Stimulated activated CD4-positive, alpha-beta T cell treated with anti-CD3 and anti-CD28 coated beads, Interleukin-12 subunit alpha, Interleukin-12 subunit beta, amount 100 ng/mL, for 48 hours (primary cell): ENCODE measurements at places on chromosomes 5 and 9.

GRCh38 chr9:134930398-134930797 is 12.7 kb upstream of the FCN1 start:
- no peak for DNase-seq

- DNase-seq, result no peak
Observed at GRCh38 chr9:110820381-110820780, 151.8 kb downstream of the MUSK start.

DNA sequence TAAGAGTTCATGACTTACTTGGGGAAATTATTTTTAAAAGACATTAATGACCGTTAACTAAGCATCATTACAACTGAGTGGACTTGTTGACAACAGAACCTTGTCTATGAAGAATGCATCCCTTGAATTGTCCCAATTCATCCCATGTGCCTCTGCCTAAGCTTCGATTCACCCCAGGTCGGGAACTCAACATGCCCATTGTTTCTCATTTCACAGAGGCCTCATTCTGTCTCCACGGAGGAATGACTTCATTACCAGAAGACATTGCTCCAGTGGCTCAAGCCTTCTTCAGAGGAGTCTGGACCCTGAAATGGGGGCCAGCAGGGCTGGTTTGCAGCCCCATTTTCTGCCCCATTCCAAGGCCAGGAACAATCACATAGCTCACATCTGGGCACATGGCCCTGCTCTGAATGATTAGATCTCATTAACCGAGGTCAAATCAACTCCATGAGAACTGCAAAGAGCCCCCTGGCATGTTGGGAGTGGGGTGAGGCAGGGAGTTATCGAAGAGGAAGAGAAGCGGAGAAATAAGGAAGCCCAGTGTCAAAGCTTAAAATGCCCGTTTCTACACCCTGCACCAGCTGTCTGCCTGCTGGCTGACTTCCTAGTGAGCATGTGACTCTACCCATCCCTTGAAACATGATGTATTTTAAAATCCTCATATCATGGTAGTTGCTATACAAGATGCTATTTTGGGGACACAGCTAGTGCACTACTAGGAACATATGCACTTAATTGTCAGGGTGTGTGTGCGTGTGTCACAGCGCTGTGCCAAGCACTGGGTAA is 137.3 kb downstream of the LHFPL2 start:
- DNase-seq, result no peak

GRCh38 chr5:66438087-66438486 is 158.1 kb upstream of the MAST4 start:
- DNase-seq, result no peak

- no peak for DNase-seq
Observed at GRCh38 chr5:137145721-137146120, 353.4 kb downstream of the SPOCK1 start.

DNA sequence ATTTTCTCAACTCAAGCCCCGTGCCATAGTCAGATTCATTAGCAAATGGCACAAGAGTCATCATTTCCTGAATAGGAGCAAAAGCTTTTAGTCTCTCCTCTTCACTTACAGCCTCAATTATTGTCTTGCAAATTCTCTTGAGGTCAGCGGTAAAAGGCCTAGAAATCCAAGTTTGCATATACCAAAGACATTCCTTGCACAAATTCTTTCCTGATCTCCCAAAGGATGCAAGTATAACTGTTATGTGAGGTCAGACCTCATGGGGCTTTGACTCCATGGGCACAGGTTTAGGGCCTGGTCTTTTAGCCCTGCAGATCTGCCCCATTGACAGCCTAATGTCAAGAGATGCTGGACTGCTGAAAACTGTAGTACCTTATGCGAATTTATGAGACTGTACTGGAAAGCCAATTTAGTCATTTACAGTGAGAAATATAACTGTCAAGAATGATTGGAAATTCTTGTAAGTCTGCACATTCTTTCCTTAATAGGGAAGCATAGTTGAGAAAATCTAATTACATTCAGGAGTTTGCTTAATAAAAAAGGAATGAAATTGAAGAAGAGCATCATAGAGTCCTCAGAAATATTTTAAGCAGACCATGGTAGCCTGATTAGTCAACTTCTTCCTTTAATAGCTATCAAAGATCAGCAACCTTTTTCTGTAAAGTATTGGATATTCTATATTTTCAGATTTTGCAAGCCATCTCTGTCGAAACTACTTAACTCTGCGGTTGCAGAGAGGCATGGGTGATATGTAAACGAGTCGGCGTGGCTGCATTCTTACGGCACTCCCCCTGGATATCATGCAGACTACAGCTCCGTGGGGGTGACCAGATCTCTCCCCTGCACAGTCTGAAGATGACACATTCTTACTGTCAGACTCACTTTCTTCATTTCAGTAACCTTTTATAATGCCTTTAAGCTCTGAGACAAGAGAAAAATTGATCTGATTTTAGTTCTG is 45.2 kb downstream of the GCNT4 start:
- DNase-seq, result no peak

DNA sequence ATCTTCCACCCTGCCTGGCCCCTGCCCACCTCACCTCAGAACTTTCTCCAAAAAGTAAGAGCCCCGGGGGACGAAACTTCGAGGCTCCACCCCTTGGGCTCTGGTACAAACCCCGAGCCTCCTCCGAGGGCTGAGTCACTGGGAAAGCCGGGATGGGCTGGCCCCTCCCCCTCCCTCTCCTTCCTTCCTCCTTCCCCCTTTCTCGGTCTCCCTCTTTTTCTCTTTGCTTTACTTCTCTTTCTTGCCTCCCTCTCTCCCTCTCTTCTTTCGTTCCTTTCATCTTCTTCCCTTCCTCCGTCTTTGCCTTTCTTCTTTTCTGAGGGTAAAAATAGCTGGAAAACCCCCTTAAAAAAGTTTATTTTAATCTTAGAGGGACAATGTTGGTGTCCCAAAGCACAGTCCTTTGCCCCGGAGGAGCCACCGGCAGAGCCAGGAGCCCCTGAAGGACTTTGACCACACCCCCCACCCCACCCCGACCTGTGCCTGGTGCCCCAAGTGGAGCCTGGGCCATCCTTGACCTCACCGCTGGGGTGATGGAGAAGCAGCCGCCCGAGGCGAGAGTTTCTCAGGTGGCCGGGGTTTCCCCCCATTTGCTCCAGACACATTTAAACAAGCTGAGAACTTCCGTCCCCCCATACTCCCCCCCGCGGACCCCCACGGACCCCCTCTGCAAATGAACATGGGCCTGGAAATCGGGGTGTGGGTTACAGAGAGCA is 5.7 kb upstream of the NOTCH1 start:
- DNase-seq, result no peak

GRCh38 chr5:79955356-79955895 is 35.6 kb downstream of the MTX3 start:
- no peak for DNase-seq

DNA sequence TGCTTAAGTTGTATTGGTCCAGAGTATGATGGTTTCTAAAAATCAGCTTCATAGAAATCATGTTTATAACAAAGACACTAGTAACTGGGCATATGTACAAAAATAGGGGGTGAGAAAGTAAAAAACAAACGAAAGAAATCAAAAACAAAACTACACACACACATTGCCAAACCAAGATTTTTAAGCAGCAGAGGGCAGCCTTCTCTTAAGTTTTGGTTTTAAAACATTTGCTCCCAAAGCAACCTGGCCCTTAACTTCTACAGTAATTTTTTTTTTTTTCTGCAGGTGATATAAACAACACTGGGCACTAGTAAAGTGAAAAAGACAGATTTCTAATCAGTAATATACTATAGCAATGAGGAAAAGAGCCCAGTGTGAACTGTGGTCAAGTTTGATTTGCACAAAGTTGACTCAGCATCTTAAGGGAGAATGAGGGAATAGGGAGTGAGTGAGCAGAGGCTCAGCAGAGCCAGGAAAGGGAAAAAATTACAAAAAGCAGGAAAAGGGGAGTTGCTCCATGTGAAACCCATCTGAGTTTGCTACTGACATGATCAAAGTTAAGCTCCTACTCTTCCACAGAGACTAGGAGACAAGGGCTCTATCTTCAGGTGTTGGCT is 13.4 kb upstream of the GAPT start:
- DNase-seq, result no peak

DNA sequence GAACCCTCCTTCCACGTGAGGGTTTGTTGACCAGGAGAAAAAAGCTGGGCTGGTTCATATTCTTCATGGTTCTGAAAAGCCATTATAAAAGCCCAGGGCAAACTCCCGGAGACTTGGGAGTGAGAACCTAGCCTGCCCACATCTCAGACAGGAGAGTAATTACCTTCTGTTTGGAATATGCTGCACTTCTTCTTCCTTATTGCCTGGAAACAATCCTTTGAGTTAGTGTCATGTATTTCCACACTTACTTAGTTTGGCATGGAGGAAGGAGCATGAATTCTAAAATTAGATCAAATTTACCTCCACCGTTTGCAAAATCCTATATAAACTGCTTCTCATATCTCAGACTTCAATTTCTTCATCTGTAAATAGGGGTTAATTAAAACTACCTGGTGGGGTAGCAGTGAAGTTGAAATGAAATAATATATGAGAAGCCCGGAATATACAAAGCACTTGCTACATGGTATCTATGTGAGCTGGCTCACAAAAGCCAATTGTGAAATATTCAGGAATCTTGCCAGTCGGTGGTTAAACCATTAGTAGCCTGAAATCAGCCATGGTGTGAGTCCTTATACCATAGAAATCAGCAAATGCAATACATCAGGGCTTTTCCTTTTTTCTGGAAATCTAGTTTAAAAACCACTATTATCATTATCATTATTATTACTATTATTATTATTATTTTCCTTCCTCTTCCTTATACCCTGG is 140.0 kb upstream of the RAD23B start:
- DNase-seq, result no peak

DNA sequence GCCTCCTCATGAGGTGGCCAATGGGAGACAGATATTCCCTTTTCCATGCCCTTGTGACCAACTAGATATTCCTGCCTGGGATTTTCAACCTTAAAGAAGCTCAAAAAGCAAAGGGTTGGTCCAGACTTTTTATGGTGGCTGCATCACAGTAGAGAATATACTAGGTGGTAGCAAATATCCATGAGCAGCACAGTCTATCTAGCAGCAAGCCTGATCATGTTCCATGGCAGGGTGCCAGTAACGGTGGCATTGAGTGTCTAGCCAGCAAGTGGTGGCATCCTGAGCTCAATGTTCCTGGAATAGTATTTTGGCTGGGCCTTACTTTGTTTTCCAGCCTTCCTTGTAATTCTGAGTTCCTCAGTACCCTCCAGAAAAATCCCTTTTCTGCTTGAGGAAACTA is 25.8 kb downstream of the CDC25C start:
- no peak for DNase-seq

GRCh38 chr9:23887781-23888180 is 61.7 kb upstream of the ELAVL2 start:
- no peak for DNase-seq

GRCh38 chr9:26675035-26675434 is 217.6 kb downstream of the CAAP1 start:
- DNase-seq, result no peak

DNA sequence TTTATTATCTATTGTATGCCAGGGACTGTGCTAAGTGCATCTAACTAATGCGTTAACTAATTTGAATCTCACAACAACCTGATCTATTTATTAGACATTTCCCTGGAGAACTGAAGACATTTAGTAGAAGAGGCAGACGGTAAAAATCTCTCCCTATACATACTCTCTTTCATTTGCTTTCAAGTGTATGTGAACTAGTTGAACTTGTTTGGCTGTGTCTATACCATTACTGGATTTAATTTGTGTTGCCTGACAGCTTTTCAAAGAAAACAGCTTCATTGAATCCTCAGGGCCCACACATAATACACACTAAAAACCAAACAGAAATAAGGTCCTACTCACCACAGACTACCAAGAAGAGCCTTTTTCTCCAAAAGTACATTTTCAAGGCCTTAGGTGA is 133.6 kb upstream of the NR3C1 start:
- DNase-seq, result no peak

- DNase-seq, result no peak
Observed at GRCh38 chr5:74127381-74128320, 501.7 kb downstream of the ARHGEF28 start.

GRCh38 chr9:112371060-112371459 is 8.8 kb upstream of the HSDL2 start:
- DNase-seq, result no peak

DNA sequence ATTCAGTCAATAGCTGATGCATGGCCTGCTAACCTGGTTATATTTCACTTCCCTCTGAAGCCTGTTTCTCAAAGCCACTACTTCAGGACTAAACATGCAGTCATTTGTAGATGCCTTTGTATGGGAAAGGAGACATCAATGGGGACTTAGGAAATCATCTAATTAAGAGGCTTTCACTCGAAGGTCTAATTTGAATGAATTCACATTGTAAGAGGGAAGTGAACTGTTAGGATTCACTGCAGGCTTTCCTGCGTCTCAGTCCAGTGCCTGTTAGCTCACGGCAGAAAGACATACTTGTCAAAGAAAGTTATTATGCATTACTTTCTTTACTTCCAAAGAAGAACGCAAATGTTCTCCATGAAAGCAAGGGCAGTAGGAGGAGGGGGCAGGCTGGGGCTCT is 50.6 kb upstream of the CDK20 start:
- no peak for DNase-seq

GRCh38 chr5:167763772-167764171 is 527.7 kb upstream of the WWC1 start:
- DNase-seq, result no peak

DNA sequence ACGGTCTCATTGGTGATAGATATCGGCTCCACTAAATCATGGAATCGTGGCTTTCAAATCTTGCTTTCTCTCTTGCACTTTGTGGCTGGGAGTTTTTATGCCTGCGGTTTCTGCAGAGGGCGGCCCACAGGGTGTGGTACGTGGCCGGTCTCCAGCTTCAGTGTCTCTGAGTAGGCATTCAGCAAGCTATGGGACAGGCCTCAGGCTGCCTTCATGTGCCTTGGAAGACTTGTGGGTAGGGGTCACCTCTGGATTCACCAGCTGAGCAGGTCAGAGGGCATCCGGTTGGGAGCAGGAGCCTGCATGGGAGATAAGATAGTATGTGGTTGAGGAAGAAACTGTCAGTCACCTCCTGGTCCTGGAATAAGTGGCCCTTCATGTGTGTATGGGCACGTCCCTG is 47.7 kb downstream of the AMBP start:
- no peak for DNase-seq

- no peak for DNase-seq
Observed at GRCh38 chr9:106885451-106885850, 22.5 kb downstream of the ZNF462 start.

GRCh38 chr9:125985998-125986655 is 239.0 kb downstream of the PBX3 start:
- no peak for DNase-seq

DNA sequence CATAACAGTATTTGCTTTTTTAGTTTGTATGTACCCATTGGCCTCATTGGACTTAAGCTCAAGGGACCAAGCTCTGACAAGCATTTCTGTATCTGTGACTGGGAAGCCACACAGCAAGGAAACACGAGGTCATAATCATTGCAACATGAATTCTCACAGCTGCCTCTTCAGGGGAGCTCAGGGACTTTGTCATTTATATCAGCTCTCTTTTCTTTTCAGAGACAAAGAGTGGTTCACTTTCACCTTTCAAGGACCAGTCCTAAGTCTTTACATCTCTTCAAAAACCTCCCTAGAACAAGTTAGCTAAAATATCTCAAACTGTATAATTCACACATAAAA is 58.6 kb downstream of the ADAMTS12 start:
- no peak for DNase-seq
